ENCODE measurements at places on chromosomes 4 and X.

GRCh38 chr4:113908829-113909228 lies 70.6 kb downstream of the ARSJ start:
- DNase-seq: no peak

GRCh38 chr4:92872604-92873003 lies 568.8 kb downstream of the GRID2 start:
- DNase-seq: no peak

- no peak for DNase-seq
These were observed 121.2 kb downstream of the KLHL13 start for GRCh38 chrX:117995378-117995777.

DNA sequence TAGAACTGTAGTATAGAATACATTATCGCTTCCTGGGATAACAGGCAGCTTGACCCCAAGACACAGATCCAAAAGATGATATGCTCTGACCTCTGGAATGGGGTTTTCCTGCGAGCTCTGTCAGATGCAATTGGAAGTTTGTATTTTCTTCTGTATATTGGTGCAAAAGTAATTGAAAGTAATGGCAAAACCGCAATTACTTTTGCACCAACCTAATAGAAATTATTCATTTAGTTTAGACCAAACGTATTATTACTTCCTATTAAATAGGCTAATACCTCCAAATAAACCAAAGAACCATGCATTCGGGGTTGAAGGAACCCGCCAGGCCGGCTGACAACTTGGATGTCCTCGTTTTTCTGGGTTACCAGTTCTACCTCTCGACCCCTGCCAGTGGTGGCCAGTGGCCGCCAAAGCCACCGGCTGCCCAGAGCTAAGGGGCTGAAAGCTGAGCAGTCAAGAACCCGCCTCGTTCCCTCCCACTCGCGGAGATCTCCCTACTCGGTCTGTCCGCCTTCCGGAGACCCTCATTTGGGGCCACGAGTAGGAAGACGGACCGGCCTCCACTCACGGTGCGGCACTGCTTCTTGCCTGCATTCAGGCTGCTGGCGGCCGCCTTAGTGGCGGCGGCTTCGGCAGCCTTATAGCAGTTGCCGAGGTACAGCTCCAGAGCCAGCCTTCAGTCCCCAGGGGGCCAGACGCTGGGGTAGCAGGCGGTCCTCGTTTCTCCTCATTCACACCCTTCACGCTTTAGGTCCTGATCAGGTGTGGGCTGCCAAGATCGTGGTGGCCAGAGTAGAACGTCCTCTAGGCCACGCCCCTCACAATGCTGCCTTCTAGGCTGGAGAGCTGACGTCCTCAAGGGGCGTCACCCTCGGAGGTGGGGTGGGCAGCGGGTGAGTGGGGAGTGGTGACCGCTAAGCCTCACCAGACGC lies 121.9 kb downstream of the RBMX2 start:
- no peak for DNase-seq

Data from stimulated activated naive B cell treated with anti-CD40 and anti-IgM and Interleukin-4, amounts not matched to agents 10 μg/mL and 1 μg/mL and 100 μg/mL, for 72 hours (primary cell).